ENCODE measurements at places on chromosomes 16 and 17.

- peak; percentile 56 for DNase-seq
Observed at GRCh38 chr16:50611332-50611934, 63.2 kb downstream of the NKD1 start.

- peak; percentile 39 for DNase-seq
Observed at GRCh38 chr16:1470481-1471251, 4.2 kb downstream of the CLCN7 start.

GRCh38 chr17:43591779-43592562 is 45.8 kb upstream of the ETV4 start:
- peak; percentile 94 for DNase-seq

- no peak for DNase-seq
Observed at GRCh38 chr16:17316005-17316404, 154.8 kb downstream of the XYLT1 start.

DNA sequence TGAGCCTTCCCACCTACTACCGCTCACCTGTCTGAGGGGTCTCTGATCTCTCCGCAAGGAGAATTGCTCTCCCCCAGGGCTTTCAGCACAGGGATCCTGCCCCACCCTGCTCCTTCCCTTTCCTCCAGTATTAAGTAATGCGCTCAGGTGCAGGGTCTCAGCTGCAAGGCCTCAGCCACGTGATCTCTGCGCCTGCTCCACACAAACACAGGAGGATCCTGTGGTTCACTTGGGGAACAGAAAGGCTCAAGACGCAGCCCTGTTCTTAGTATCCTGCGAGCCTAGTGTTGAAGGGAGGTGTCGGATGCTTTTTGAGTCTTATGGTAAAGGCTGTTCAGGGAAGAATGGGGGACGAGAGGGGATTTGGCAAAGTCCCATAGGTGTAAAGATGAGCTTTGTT is 41.6 kb upstream of the GCSH start:
- DNase-seq = no peak
